Fibroblast of skin of left biceps (primary cell): ENCODE measurements at places on chromosomes 3 and 15.
A peak's percentile ranks its signal among the peaks of the same experiment; 100 is the strongest.

DNA sequence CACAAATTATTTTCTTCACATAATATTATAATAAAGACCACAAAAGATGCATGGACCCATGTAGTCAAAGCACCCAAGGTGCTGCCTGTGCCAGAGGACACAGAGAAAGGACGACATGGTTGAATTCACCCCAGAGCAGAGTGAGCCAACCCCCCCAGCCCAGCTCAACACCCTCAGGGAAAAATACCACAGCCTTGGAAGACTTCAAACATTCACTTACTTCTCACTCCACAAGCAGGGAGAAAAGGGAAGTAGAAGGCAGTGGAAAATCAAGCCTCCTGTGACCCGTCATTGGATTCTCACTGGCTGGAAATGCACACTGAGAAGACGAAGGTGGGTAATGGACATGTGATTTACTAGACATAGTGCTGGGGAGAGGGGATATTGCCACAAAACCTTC lies 70.8 kb downstream of the TAFA4 start:
- no peak for DNase-seq

GRCh38 chr3:188531210-188531609 lies 377.3 kb downstream of the LPP start:
- DNase-seq: peak; percentile 34

GRCh38 chr15:48090666-48091065 lies 30.1 kb upstream of the SLC24A5 start:
- DNase-seq: no peak

DNA sequence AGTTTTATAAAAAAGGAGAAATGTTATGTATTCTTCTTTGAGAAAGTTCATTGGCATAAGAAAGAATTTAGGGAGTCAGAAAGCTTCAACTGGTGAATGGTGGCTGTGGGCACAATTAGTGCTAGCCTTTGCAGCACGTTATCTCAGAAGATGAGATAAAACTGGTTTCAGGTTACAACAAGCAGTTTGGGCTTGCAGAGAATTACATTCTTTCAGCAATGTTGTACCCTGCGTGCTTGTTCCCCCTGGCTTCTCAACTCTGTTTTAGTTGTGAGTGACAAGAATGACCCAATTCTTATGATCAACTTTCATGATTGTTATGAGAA lies 31.6 kb upstream of the ACP3 start:
- no peak for DNase-seq

DNA sequence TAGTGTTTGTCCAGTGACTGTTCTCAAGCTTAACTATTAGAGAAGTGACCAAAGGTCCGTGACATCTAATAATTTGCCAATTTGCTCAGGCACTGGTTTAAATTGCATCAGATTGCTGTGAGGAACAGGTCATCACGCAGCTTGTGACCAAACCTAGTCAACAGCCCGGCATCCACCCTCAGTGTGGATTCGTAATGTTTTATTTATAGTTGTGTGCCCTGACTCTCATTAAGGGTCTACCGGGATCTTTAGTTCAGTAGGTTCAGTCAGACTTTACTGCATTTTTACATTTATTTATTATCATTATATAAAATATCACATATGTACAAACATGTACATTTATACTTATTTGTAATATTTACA lies 46.4 kb upstream of the PGPEP1L start:
- no peak for DNase-seq

GRCh38 chr3:58434168-58434504 lies 504 bp upstream of the PDHB start:
- no peak for DNase-seq

- DNase-seq: no peak
Observed at GRCh38 chr15:40891810-40892446, 2.3 kb upstream of the VPS18 start.

GRCh38 chr3:33054100-33055092 lies 42.5 kb downstream of the GLB1 start:
- DNase-seq: no peak

- DNase-seq: no peak
Observed at GRCh38 chr3:161423911-161424522, 52.7 kb upstream of the SPTSSB start.

- no peak for DNase-seq
Observed at GRCh38 chr15:79442911-79443310, 10.8 kb downstream of the MINAR1 start.

DNA sequence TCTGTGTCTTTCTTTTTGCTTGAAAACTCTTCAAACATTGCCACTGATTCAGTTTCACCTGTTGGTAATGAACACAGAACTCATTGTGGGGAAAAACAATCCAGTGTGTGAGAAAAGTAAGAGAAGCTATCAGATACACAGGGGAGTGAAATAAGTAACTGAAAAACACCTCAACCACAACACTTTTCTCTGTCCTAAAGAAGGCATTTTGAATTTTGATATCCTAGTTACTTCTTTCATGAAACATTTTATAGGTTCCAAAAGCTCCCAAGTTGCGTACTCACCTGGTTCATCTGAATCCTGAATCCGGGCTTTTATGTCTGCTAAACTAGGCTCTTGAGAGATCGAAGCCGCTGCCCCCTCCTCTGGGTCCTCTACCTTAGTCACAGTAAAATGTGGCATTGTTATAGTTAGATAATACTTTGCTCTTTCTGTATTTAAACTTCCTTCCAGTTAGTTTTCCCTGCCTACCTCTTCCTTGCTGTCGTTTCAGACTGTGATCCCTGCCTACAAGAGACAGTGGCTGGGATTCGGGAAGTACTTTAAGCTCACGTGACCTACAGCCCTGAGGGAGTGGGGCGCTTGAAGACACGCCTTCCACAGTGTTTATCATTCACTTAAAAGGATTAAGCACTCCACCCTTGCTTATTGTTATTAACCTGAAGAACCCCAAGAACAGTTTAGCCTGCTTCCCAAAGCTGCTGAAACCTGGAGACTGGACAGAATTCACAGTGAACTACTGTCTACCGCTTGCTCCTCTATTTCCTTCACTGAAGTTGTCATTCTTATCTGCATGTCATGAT lies 19.1 kb downstream of the SLC12A6 start:
- DNase-seq: no peak

GRCh38 chr3:112303764-112304325 lies 9.8 kb upstream of the SLC9C1 start:
- DNase-seq: no peak

- DNase-seq: no peak
Observed at GRCh38 chr3:182397164-182397563, 396.1 kb upstream of the ATP11B start.

GRCh38 chr3:44468572-44469520 lies 8.6 kb downstream of the ZNF445 start:
- peak; percentile 2 for DNase-seq

- no peak for DNase-seq
Observed at GRCh38 chr15:74262625-74263024, 26.5 kb downstream of the CCDC33 start.

GRCh38 chr3:19907523-19907922 lies 26.5 kb downstream of the EFHB start:
- no peak for DNase-seq

- DNase-seq: no peak
Observed at GRCh38 chr3:178202194-178202593, 334.0 kb upstream of the KCNMB2 start.

DNA sequence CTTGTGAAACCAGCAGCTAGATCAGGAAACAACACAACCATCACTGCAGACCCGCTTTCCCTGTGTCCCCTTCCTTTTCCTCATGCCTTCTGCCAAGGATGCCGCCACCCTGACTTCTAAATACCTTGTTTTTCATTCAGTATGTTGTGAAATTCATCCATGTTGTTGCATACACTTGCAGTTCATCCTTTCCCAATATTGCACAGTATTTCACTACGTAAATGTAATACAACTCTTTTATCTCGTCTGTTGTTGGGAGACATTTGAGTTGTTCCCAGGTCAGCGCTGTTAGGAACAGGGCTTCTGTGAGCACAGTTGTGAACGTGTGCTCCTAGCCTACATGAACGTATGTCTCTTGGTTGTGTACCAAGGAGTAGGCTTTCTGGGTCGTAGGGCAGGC lies 24.2 kb downstream of the TLNRD1 start:
- DNase-seq: no peak

GRCh38 chr3:74048699-74049098 lies 424.0 kb upstream of the PDZRN3 start:
- no peak for DNase-seq

- no peak for DNase-seq
Observed at GRCh38 chr3:114741066-114741465, 406.0 kb downstream of the ZBTB20 start.

DNA sequence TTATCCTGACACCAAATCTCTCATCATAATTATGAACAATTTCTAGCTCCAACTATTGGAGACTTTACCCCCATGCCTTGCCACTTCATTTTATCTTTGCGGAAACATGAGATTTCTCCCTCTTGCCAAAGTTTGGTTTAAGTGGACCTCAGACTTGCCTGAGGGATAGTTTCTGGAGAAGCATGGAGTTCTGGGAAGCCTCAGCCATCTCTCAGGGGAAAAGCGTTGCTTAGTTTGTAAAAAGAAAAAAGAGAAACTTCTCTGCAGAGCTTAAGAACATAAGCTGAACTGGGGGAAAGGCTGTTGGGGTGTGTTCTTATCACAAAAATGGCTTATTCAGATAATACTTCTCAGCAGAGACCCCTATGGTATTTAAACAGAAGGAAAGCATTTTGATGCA lies 347.4 kb upstream of the ADAMTS9 start:
- DNase-seq: no peak

GRCh38 chr15:27899583-27900285 lies 199.4 kb downstream of the OCA2 start:
- no peak for DNase-seq

DNA sequence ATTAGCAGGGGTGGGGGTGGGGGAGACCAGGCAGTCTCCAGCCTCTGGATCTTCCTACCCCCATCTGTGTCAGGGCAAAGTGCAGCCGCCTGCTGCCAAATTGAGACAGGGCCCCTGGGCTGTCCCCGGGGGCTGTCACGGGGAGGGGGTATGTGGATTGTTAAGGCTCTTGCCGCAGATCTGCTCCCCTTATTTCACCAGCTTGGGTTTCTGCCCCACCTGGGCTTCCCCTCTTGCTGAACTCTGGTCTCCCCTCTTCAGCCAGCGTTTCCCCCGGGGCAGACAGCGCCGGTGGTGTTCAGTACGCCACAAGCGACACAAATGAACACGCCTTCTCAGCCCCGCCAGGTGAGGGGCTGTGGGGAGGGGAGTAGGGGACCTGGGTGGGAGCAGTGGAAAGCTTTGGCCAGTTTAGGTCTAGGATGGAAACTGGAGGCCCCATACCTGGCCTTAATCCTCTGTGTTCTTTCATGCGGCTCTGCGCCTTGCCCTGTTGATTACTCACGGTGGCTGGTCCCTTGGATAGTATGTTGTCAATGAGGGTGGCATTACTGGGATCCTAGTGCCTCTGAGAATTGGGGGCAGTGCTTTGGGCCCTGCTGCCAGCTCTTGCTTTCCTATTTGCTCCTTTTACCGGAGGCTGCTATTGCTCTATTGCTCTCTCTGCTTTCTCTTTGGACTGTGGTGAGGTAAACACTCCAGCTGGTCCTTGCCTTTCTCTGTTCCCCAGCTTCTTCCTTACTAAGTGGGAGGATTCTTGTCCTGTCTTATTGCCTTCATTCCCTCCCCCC lies 1.7 kb downstream of the EIF4G1 start:
- no peak for DNase-seq

- DNase-seq: no peak
Observed at GRCh38 chr3:60657972-60658371, 593.3 kb downstream of the FHIT start.

DNA sequence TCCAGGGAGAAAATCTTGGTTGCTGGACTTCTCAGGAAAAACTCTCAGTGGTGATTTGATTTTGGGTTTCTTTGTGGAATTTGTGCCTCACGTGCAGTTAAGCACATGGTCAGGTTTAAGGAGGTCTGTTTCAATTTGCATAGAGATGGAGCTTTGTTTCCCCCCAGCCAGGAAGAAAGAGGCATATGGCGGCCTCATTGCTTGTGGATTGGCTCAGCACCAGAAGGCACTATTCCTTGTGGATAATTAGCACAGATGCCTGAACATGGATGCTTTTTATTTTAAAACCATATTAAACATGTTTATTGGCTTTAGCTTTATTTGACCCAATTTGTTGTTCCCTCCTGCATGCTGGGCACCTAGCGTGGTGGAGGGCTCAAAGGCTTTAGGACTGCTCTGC lies 125.1 kb upstream of the RGMA start:
- no peak for DNase-seq
